ENCODE measurements at places on chromosomes 7 and 10.

DNA sequence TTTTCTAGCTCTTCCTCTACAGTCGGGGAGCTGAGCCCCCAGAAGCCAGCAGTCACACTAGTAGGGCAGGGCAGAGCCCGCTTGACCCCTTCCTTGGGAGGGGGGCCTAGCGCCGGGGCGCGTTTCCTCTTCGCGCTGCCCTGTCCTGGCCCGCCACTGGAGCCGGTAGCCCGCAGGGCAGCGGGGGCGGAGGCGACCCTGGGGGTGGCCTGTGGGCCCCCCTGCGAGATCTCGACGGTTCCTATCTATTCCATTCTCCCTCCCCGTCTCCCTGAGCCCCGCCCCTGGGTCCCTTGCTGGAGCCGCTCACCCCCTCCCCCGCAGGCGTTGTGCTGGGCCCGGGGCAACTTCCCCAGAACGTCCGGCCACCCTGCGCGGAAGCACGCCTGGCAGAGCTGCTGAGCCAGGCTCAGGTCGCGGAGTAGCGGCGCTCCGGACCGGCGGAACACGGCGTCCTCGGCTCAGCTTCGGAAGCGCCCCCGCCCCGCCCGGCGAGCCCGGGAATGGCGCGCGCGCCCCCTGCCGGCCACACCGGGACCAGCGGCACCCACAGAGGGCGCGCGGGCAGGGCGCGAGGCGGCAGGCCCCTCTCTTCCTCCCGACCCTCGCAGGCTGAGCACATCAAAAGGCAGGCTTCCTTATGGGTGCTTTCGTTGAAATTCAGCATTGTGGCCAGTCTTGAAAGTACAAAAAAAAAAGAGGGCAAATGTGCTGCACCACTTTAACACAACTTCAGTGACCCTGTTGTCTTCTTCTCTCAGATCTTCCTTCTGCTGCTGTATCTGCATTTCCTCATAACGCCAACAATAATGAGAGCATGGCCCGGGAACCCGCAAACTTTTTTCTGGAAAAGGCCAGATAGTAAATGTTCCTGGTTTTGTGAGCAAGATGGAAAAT, 327.6 kb downstream of the TNS3 start:
- peak; percentile 34 for DNase-seq

DNA sequence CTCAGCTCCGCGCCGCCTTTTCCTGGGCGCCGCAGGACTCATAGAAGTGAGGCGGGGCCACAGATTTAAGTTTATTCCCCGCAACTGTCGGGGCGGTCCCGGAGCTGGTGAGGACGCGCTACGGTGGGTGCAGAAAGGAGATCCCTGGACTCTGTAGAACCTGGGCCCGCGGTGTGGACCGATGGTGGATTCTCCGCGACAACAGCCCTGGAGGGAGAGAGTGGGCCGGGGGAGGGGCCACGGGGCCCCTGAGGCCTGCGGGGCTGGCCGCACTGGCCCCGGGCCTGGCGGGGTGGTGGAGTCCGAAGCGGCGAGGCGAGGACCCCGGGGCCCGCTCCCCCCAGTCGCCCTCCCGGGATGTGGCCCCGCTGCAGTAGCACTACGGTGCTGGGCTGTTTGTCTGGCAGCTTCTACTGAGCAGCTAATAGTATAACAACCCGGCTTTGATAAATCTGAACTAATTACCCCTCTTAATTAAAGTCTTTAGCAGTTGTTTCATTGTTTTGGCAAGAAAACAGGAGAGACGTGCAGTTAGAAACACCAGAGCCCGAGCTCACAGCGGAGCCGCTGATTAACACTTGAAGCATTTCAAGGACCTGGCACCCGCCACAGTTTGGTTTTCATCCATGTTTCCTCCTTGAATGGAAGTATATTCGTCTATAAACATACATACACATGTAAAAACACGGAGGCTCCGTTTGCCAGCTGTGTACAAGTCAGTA, 4.2 kb downstream of the FEZF1 start:
- no peak for DNase-seq

DNA sequence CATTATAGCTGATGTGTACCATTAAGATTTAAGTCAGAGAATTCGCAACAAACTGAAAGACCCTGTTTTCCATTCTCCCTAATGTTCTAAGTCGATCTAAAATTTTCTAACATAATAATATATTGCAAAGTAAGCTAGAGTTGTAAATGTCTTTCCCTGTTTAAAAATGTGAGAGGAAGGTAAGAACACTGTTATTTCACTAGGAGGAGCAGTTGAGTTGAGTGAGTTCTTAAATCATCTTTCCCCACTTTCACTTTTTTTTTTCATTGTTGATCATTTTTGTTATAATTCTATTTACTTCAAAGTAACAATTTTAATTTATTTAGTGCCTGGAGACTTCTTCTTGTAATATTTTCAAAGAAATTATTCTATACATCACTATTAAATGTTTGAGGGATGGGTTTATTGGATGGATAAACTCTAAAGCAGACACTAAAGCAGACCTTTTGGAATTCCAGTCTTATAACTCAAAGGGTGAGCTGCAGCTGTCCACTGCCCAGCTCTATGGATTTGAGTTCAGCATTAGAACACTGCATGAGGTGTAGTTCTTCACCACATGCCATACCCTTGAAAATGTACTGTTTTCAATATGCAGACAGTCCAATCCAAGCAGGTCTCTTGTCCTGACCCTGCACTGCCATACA, 181.3 kb upstream of the FZD1 start:
- no peak for DNase-seq

- DNase-seq, result no peak
These were observed 89.8 kb downstream of the UNCX start for GRCh38 chr7:1322240-1323110.

DNA sequence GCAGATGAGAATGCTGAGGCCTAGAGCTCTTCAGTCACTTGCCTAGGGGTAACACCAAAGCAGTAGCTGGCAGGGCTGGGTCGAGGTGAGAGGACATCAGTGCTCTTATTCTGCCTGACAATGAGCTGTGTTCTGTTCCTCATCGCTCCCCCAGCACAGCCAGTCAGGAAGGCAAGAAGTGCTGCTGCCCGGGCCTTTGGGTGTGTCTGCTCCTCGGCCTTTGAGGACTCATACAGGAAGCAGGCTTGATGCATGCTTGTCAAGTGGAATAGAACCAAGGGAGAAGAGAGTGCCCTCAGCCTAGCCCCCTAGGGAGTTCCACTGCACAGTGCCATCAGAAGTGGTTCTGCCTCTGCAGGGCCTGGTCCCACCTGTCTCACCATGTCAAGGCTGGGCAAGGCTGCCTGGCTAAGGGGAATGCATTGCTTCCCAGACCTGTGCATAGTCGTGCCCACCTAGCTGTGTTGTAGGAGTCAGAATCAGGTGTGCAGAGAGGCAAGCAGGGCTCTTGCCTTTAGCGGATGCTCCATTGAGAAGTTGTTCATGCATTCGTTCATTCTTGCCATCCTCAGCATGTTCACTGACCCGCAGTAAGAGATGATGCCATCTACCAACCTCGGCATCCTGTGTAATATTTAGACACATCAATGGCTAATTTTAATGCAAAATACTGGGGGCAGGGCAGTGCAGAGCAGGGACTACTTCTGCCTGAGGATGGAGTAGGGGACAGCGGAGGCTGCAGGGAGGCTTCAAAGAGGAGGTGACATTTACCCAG, 156.6 kb downstream of the RPS24 start:
- no peak for DNase-seq

- no peak for DNase-seq
These were observed 7.3 kb downstream of the AASS start for GRCh38 chr7:122136639-122137245.

GRCh38 chr10:117964536-117964935, 82.2 kb downstream of the RAB11FIP2 start:
- DNase-seq, result no peak

DNA sequence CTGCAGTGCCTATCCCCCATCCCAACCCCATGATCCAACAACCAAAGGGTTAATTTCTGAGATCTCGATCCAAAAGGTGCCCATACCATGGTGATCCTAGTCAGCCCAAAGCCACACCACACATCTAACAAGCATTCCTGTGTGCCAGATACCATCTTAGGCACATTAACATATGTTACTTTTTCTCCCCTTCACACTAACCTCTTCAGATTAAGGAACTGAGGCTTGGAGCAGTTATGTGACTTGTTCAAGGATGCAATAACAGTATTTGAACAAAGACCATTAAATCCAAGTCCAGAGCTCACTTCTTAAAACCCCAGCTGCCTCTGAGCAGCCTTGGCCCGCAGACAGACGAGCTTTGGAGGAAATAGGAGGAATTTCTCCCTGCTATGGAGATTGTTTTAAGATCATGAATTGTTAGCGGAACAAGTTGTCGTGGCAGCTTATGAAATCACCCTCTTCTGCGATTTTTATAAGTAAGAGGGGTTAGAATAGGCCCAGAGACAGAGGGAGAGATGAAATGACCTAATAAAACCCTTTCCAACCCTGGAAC, 327.2 kb downstream of the KCNMA1 start:
- DNase-seq, result no peak

- DNase-seq, result no peak
These were observed 21.3 kb upstream of the CPXM2 start for GRCh38 chr10:123912871-123913270.

GRCh38 chr7:18590744-18591340, 95.3 kb downstream of the HDAC9 start:
- DNase-seq, result no peak

DNA sequence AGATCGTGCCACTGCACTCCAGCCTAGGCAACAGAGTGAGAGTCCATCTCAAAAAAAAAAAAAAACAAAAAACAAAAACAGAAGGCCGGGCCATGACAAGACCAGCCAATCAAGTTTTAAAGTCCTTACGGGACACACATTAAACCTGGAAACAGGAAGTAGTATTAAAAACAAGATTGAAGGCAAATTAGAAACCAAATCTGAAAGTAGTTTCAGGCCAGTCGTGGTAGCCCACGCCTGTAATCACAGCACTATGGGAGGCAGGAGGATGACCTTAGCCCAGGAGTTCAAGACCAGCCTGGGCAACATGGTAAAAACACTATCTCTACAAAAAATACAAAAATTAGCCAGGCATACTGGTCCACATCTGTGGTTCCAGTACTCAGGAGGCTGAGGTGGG, 18.1 kb downstream of the PSAP start:
- no peak for DNase-seq

GRCh38 chr10:133091316-133091715, 3.6 kb downstream of the ADGRA1 start:
- DNase-seq, result no peak

- DNase-seq, result no peak
These were observed 35.0 kb downstream of the EVX1 start for GRCh38 chr7:27277628-27278027.

- DNase-seq, result no peak
These were observed 38.3 kb upstream of the TOMM7 start for GRCh38 chr7:22860784-22861482.

DNA sequence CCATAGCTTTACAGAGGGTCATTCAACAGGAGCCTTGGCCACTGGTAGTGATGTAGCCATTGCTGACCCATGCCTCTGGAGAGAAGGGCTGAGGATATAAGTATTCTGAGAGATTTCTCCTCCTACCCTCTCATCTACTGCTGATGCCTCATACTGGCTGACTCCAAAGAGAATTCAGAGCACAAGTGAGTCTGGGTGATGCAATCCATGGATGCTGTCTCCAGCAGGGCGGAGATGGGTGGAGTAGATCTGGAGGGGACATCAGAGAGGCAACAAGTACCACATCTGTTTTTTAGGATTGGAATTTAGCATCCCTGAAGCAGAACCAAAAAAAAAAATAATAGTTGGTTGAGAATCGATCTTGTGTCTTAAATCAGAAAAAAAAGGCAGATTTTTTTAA, 705.7 kb upstream of the CELF2 start:
- DNase-seq, result no peak

DNA sequence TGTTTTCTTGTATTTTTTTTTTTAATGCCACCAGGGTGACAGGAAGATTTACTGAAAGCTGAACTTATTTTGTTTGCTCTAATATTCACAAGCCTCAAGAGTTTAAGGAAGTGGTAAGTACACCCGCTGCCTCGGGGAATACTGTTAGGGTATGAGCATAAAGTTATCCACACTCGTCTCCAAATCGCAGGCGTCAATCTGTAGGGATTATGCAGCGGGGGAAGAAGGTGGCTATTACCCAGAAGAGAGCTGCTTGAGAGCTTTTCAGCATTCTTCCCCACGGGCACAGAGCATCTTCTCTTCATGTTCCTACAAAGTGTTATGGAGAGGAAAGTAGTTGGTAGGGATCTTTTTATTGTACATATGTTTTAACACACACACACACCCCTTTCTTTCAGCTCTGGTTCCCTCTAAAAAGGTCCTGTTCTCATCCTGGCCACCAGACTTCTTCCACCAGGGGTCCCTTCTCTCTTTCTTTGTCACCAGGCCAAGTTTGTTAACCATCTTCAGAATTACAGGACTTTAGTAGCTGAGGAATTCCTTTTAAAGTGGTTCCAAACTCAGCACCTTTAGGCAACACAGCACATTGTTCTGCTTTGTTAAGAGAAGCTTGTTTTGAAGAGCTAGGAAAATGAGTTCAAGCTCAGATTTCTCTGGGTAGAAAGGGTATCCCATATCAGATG, 411.6 kb upstream of the GALNT17 start:
- no peak for DNase-seq

- DNase-seq, result peak; percentile 44
These were observed 372 bp upstream of the TMEM130 start for GRCh38 chr7:98870121-98870651.

GRCh38 chr10:35488228-35488627, 116.9 kb upstream of the GJD4 start:
- DNase-seq, result no peak

DNA sequence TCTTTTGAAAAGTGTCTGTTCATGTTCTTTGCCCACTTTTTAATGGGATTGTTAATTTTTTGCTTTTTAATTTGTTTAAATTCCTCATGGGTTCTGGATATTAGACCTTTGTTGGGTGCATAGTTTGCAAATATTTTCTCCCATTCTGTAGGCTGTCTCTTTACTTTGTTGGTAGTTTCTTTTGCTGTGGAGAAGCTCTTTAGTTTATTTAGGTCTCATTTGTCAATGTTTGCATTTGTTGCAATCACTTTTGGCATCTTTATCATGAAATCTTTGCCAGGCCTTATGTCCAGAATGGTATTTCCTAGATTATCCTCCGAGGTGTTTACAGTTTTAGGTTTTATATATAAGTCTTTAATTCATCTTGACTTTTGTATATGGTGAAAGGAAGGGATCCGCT, 23.9 kb upstream of the CYP2C19 start:
- no peak for DNase-seq

- DNase-seq, result peak; percentile 6
These were observed 32.8 kb downstream of the NOD1 start for GRCh38 chr7:30445770-30446169.

GRCh38 chr10:80504897-80505465, 32.7 kb upstream of the SH2D4B start:
- DNase-seq, result no peak

DNA sequence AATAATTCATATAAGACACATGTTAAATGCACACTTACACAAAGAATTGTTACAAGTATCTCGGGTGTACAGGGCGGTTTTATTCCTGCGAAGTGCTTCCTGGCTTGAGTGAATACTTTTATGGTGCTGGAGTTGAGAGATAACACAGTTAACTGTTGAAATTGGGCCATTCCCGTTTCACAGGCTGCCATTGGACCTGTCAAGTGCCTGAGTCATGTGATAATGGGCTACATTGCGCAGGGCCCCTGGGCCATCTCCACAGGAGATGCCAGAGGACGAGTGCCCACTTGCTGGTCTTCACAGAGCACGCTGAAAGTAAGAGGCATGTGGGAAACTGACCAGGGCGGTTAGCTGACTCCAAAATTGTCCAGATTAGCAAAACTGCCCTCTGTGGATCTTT, 4.8 kb downstream of the FBH1 start:
- DNase-seq, result no peak

- DNase-seq, result no peak
These were observed 237.1 kb upstream of the SHH start for GRCh38 chr7:156049366-156049765.

GRCh38 chr7:152654971-152655370, 21.0 kb downstream of the XRCC2 start:
- no peak for DNase-seq

- no peak for DNase-seq
These were observed 221.9 kb downstream of the EBF3 start for GRCh38 chr10:129741978-129742741.
